ENCODE measurements at places on chromosomes 5 and 9.
A peak's percentile ranks its signal among the peaks of the same experiment; 100 is the strongest.

GRCh38 chr5:179060116-179061008 is at the start of gene ZNF354C:
TSS of gene ZNF354C (plus strand) at chr5:179060373. CDS start at chr5:179062069, 1,696 bp downstream.
- DNase-seq = peak; percentile 85

GRCh38 chr5:56145511-56145910 is 87.6 kb downstream of the ANKRD55 start:
- DNase-seq = no peak

GRCh38 chr9:31519011-31519410 is 865.4 kb upstream of the ACO1 start:
- DNase-seq = no peak

- DNase-seq = no peak
Measured at GRCh38 chr9:19999491-20000057, 210.7 kb upstream of the SLC24A2 start.

GRCh38 chr9:2307480-2307879 is 292.3 kb downstream of the SMARCA2 start:
- DNase-seq = no peak

GRCh38 chr9:106779796-106780195 is 83.2 kb upstream of the ZNF462 start:
- no peak for DNase-seq

DNA sequence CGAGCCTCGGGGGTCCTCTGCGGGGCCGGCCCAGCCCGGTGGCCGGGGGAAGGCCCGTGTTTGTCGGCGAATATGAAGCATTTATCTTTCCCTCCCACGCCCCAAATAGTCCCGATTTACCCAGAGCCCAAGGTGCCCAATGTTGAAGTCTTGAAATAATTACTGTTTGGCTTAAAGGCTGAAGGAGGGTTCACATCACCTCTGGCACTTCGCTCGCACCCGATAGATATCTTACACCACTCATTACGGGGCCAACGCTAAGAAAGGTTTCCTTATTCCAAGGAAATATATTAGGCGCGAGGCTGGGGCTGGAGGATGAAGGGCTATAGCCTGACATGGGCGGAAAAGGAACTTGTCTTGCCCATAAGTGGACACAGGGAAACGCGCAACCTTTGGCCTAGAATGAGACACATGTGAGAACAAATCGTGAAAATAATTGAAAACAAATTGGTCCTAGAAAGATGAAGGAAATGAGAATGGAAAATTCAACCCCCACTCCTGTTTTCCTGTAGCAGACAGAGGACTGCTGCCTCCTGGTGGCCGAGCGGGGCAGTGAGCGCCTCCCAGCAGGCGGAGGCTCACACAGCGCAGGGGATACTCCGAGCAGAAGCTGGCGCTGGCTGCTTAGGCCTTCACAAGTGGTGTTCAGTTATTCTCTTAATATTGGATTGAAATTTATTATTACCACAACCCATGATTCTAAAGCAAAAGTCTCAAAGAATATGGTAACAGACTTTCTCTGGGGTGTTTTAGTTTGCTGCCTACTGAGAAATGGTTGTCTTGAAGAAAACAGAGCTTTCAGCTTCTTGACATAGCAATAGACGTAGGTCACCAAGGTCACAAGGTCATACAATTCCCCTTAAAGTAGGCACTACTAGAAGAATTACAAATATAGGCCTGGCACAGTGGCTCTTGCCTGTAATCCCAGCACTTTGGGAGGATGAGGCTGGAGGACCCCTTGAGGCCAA is 7.9 kb downstream of the CCL21 start:
- DNase-seq = peak; percentile 78

- DNase-seq = no peak
Measured at GRCh38 chr9:89462817-89463683, 34.9 kb downstream of the SEMA4D start.

DNA sequence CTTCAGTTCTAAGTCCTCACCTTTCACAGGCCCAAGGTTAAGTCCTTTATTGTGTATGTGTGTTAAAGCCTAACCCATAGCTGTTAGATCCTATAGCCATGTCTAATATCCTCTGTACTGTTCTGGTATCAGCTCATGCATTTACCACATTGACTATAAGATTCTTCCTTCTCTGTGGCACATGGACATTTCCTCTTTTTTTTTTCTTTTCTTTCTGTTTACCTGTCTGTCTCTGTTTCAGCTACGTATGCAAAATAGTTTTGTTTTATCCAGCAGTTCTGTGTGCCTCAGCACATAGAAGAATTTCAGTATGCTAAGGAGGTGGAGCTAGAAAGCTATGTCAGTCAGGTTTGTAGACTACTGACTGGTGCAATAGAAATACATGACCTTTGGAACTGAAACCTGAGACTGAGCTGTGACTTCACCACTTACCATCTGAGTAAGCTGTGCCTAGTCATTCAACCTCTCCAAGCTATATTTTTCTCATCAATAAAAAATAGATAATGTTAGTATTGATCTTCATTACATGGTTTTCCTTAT is 155.6 kb upstream of the VLDLR start:
- no peak for DNase-seq

- peak; percentile 15 for DNase-seq
Measured at GRCh38 chr9:120668399-120668798, 45.9 kb downstream of the MEGF9 start.

DNA sequence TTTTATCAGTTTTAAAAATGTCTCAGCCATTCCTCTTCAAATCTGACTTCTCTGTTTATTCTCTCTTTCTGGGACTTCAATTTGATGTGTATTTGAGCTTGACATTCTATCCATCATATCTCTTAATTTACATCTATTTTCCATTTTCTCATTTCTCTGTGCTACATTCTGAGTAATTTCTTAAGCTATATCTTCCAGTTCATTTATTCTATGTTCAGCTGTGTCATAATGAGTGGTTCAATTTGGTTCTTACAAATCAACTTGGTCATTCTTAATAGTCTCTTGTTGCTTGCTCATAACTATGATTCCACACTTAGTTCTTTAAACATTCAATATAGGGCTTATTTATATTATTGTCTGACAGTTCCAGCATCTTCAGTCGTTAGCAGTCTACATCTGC is 16.9 kb downstream of the CKMT2 start:
- no peak for DNase-seq

GRCh38 chr5:175363300-175363699 is 80.7 kb downstream of the DRD1 start:
- DNase-seq = no peak

DNA sequence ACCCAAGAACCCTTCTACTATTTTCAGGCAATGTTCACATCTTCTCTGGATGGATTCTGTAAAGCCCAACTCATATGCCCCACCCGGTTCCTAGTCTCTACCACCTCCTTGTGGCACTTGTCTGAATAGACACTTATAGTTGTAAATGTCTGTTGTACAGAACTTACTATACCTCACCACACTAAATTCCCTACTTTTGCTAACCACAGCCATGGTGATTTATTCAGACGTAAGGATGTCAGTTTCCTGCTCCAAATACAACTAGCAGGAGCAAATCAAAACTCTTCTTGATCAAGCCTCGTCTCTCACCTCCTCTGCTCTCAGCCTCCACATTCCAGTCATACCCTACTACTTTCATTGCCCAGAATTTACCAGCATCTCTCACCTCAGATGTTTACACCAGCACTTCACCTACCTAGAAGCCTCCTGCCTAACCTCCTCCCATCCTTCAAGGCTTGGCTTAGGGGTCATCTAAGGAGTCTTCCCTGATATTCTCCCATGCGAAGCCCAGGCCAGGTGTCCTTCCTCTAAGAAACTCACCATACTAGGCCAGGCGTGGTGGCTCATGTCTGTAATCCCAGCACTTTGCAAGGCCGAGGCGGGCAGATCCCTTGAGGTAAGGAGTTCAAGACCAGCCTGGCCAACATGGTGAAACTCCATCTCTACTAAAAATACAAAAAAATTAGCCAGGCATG is 75.5 kb downstream of the MAPKAP1 start:
- DNase-seq = peak; percentile 20

- DNase-seq = no peak
Measured at GRCh38 chr9:71986900-71987299, 73.5 kb downstream of the C9orf57 start.

DNA sequence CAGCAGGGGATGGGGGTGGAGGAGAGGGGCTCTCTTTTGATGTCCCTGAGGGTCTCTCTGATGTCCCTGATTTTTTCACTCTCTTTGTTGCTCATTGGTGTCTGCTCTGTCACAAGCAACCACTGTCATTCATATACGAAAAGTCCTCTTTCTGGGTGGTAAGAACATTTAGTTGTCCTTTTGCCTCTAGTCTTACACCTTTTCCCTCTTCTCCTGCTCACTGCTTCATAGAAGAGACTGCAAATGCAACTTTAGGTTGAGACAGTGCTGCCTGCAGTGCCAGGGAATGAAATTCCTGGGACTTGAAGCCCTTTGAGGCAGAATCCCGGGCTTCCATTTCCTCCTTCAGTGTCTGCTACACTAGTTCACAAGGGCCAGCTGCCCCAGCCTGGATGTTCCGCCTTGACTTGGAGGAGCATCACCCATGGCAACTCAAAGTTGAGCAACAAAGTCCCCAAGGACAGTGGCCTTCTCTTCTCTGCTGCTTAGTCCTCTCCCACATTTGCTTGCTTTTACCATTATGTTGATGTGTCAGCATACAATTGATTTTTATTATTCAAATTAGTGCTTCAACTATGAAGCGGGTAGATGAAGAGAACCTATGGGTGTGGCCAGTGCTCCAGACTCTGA is 94.7 kb upstream of the RUSC2 start:
- DNase-seq = no peak

GRCh38 chr5:111930449-111930848 is 173.5 kb upstream of the NREP start:
- no peak for DNase-seq

- no peak for DNase-seq
Measured at GRCh38 chr5:113142186-113142585, 165.6 kb downstream of the DCP2 start.

- DNase-seq = no peak
Measured at GRCh38 chr5:28516722-28517121, 1478.3 kb upstream of the CDH9 start.

DNA sequence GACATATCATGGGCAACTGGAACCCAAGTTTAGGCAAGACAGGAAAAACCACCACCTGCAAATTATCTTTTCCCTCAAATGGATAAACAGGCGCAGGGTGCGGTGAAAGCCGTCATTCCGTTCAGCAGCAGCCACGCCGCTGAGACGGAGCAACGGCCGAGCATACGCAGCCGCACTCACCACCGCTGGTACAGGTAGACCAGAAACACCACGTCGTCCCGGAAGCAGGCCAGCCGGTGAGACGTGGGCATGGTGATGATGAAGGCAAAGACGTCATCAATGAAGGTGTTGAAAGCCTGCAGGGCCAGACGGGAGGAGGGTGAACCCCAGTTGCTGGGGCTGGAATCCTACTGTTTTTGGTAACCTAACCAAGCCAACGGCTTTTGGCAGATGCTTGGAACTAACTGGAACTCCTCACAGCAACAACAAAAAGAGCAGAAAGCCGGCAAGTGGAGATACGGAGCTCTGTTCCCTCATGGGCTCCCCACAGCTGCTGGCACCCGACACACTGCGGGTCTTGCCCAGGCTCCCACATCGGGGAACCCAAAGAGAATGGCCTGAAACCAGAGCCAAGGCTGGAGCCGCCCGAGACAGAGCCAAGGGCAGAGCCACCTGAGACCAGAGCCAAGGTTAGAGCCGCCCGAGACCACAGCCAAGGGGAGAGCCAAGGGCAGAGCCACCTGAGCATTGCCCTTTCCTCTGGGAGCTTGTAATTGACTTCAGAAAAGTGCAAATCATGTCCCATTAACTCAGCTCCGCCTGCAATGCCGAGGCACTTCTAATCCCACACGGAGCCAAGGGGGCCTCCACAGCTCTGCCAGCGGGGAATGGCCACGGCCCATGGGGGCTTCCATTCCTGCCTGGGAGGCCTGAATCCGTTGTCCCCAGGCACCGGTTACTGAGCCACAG is 24.2 kb downstream of the CLPTM1L start:
- DNase-seq = no peak

GRCh38 chr9:70362952-70363351 is 51.5 kb downstream of the KLF9 start:
- DNase-seq = no peak

DNA sequence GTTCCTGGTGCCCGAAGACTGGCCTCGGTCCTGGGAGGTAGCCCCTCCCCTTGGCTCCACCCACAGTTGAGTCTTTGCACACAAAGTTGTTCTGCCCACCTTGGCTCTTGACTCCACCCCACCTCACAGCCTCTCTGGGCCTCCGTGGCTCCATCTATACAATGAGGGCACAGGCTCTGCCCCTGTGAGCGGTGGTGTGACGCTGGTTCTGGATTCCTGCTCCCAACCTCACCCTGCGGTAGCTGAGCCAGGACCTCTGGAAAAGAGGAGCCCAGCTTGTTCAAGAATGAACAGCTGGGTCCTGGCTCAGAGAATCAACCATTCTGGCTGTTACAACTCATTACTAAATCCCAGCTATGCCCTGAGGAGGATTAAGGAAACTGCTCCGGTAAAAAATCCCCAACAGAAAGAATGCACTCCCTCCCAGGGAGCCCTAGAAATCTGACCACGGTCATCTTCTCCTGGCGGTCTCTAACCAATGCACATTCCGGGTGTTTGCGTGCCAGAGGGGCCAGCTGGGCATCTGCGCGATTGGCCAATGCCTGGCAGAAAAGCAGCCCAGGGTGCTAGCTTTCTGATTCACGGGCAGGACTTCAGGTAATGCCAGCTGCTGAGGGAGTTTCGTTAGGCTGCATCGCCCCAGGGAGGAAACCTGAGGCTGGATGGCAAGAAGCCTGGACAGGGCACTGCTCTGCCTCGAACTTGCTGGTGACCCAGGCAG is 9.9 kb upstream of the GRHPR start:
- no peak for DNase-seq

DNA sequence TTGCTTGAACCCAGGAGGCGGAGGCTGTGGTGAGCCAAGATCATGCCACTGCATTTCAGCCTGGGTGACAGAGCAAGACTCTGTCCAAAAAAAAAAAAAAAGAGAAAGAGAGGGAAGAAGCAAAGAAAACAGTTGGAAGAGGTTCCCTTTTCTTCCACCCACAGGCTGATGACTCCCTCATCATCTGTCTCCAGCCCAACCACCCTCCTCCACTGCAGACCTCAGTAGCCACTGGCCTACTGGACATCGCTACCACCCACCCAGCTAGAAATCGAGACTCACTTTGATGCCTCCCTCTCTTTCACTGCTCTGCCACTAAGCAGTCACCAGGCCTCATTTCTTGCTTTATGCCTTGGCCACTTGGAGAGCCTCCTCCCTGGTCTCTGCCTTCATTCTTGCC is 71.2 kb downstream of the NIPSNAP3B start:
- DNase-seq = no peak

GRCh38 chr5:108379722-108380530 is 2.0 kb downstream of the FBXL17 start:
- DNase-seq = no peak

- DNase-seq = no peak
Measured at GRCh38 chr5:63439537-63439936, 522.7 kb downstream of the HTR1A start.

GRCh38 chr5:169956756-169957155 is 23.5 kb downstream of the INSYN2B start:
- DNase-seq = no peak

DNA sequence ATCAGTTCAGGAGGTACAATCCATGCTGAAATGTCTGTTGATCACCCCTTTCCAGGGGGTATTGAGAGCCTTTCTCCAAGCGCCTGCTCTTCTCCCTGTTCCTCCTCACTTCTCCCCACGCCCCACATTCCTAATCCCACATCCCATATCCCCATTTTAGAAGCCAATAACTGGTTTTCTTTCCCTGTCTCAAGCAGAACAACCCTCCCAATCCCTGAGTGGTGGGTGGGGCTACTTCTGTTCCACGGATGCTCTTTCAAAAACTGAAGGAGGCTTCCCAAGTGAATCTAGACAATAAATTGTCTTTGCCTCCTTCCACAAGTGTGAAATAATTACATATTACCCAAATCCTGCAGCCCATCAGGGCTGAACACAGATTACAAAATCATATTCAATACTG is 77.0 kb upstream of the SEMA6A start:
- no peak for DNase-seq

GRCh38 chr5:130550562-130550928 is 614.5 kb downstream of the HINT1 start:
- DNase-seq = no peak

All from NCI-H446 (cell line).